Uterus (tissue), 4 donors: ENCODE measurements at places on chromosomes 12 and 14. TPM values are rescaled to one million over a fixed set of nuclear protein-coding genes. Genes with fewer than 3 reads are reported as not detected.

Gene SMCO2
- not detected for total RNA-seq

Gene PPFIA2
- total RNA-seq, result 5.4 TPM

Gene CIDEB
- total RNA-seq, result 9.7 TPM

Gene HOXC4
- 28.6 TPM for total RNA-seq

Gene RPL6
- 1,476 TPM for total RNA-seq

Gene SART3
- 16.2 TPM for total RNA-seq

DNA sequence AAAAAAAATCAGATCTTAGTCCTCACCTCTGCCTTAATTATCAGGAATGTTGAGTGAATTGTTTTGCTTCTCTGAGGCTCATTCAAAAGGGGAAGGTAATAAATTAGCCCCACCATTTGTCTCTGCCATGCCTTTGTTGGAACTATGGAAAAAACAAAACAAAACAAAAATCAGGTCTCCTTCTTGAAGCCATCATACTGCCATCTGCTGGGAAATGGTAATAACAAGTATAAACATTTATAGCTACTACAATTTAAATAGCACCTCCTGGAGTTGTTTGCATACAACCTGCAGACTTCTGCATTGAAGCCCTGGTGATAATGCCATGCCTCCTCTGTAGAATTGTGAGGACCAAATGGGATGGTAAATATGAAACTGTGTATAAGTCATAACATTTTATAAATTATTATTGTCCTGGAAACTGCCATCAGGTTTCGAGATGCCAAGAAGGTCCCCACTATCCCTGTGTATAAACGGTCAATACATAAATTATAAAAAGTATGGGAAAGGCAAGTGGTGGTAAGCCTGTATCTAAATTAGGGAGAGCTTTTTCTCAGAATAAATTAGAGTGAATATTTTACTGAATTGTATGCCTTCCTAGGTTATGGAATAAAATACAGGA lies 87.2 kb upstream of the FGD4 start:
- no peaks in the 10 kb centered on the region for H3K27me3 ChIP-seq
- H3K27ac ChIP-seq, result peak overlapping the region; percentile 61
- no peaks in the 10 kb centered on the region for H3K36me3 ChIP-seq
- no peak overlapping the region for H3K4me3 ChIP-seq

DNA sequence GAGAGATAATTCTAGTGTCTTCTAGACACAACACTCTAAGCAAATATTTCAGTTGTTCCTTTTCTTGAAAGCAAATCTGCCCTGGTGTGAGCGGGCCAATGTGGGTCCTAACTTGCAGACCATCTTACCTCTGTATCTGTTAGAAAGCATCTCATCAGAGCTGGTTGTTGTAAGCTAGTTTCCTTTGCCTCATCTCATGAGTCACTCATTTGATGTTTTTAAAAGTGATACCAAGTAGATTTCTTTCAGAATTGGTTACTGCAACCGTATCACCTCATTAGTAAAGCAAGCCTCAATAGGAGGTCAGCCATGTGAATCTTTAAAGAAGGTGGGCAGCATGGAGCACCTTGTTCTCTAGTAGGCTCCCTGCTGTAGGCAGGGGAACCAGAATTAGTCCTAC lies 78.6 kb downstream of the DAAM1 start:
- H3K27ac ChIP-seq, result no peak overlapping the region
- H3K27me3 ChIP-seq, result no peaks in the 10 kb centered on the region
- DNase-seq, result no peak
- no peaks in the 10 kb centered on the region for H3K36me3 ChIP-seq
- H3K4me3 ChIP-seq, result no peak overlapping the region

DNA sequence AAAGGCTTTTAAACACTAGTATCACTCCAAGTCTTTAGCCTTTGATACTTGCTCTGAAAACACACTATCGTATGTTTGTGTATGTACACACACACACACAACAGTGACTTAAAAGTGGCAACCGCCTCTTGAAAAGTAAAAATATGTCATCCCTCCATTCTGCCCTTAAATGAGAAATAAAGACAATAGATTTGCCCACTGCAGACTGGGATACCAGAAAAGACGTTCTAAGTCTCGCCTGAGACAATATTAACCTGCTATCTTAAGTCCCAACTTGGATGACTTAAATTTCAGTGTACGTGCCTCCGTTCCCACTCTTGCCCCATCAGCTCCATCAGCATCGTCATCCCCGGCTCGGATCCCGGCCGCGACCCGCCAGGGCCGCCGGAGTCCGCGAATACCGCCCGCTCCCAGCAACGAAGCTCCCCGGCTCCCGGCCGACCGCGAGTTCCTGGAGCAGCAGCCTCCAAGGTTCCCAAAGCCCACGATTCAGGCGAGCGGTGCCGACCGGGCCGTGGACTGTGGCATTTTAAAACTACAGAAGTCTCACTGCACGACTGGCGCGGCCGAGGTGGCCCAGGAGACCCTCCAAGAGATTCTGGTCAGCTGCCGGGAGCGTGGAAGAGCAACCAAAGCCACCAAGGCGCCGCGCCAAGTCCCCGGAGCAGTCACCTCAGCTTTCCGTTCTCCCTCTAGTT lies 2.8 kb upstream of the ARID2 start:
- DNase-seq, result peak; percentile 63
- H3K27ac ChIP-seq, result peak overlapping the region; percentile 99
- H3K4me3 ChIP-seq, result peak overlapping the region; percentile 93
- H3K36me3 ChIP-seq, result no peaks in the 10 kb centered on the region

DNA sequence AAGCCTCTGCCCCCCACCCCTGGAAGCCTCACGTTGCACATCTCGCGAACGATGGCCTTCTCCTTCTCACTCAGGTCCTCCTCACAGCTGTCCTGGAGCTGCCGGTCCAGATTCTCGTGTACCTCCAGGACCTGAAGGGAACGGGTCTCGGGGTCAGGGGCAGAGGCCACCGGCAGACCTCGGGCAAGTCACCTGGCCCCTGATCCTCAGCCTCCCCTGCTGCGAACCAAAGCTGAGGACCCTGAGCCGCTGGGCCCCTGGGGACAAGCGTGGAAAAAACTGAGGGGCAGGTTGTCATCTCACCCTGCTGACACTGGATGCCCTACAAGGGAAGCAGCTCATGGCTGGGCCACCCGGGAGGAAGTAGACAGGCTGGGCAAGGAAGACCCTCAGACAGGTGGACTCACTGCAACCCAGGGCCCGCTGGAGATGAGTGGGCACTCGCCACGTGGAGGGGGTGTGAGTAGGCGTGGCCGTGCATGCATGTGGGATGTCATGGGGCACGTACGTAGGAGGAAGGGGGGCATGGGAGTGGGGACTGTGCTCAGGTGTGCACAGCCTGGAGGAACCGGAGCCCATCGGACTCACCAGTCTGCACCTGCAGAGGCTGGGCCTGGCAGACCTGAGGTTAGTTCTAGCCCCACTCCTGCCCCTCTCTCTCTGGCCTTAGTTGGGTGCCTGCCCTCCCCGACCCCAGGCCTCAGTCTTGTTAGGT lies 35.1 kb downstream of the CCNK start:
- H3K4me3 ChIP-seq, result no peak overlapping the region
- H3K36me3 ChIP-seq, result no peaks in the 10 kb centered on the region
- DNase-seq, result no peak

DNA sequence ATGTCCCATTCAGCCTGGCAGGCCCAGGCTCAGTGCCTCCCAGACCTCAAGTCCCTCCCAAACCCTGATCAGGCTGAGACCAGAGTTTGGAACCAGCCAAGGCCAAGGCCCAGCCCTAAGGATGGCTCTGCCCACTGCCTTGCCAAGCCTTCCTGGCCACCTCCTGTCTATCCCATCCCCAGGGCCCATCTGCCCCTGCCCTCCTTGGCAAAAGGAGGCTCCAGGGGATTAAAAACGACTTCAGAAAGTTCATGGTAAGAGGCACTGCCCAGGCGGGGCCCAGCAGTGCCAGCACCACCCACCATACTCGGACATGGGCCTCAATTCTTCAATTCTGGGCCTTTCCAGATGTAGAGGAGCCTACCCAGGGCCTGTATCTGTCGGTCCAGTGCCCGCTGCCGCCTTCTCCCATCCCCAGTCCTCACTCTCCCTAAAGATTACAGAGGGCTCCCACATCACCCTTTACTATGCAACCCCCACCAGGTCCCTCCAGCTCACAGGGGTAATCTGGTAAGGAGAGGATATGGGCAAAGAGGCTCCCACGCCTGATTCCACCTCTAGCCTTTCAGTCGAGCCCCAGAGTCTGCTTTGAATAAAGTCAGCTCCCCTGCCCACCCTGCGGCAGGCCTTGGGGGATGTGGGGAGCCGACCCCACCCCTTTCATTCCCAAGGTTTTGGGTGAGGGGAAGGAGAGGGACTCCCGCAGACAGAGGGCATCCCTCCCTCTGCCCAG lies 932 bp downstream of the ADCY6 start:
- H3K4me1 ChIP-seq, result no peaks in the 10 kb centered on the region
- H3K36me3 ChIP-seq, result no peaks in the 10 kb centered on the region
- no peaks in the 10 kb centered on the region for H3K27me3 ChIP-seq

DNA sequence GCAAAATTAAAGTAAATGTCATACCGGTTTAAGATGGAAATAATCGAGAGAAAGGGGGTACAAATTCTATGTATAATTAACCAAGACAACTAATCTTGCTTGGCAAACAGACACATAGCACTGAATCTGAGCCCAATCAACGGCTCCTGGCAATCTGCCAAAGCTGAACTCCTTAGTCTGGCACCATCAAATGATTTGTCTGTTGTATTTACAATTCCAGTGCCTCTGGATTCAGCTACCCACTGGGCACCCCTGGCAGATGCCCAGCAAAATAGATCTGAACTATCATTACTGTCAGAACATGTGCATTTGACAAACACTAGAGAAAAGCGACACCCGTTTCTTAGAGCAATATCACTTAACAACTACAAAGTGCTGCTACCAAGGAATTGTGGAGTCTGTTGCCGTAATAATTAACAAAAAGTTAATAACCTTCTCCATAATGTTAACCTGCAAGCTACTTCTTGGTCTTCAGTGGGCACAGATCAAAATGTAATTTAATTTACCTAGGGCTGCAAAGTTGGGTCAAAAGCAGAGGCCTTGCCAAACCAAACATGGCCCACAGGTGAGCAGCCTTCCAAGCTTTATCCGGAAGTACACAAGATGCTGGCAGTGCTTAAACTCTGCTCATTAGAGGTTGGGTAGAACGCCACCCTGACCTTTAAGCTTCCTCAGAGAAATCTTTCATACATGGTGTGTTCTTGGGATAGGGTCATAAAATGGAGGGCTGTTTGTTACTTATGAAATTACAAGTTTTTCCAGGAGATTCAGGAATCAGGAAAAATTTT lies 7.6 kb downstream of the EGLN3 start:
- no peak overlapping the region for H3K27ac ChIP-seq
- no peaks in the 10 kb centered on the region for H3K4me1 ChIP-seq
- no peaks in the 10 kb centered on the region for H3K36me3 ChIP-seq
- DNase-seq, result no peak
- no peaks in the 10 kb centered on the region for H3K27me3 ChIP-seq
- H3K4me3 ChIP-seq, result no peak overlapping the region

DNA sequence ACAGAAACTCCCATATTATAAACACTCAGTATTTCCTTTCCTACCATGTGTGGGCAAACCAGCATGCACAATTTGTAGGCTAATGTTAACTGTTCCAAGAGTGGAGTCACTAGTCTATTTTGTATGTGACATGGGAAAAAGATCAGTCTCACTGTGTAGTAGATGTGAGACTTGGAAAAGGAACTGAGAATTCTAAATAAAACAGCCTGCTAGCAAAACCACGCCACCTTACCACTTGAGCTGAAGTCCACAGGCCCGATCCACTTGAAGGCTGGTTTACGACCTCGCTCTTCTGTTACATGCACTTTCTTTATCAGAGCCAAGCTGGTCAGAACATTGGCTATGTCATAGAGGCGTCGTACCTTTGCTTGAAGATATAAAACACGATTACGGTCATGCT lies 22.5 kb downstream of the E2F7 start:
- no peaks in the 10 kb centered on the region for H3K4me1 ChIP-seq
- no peak for DNase-seq
- H3K27ac ChIP-seq, result no peak overlapping the region

GRCh38 chr14:99749763-99750715 lies 43.2 kb upstream of the EML1 start:
- no peak overlapping the region for H3K4me3 ChIP-seq
- DNase-seq, result no peak
- no peaks in the 10 kb centered on the region for H3K27me3 ChIP-seq
- H3K36me3 ChIP-seq, result no peaks in the 10 kb centered on the region
- H3K4me1 ChIP-seq, result peaks cover 5% of the 10 kb centered on the region
- H3K27ac ChIP-seq, result peak overlapping the region; percentile 52

- H3K36me3 ChIP-seq, result no peaks in the 10 kb centered on the region
- no peak overlapping the region for H3K27ac ChIP-seq
- no peaks in the 10 kb centered on the region for H3K27me3 ChIP-seq
- no peak overlapping the region for H3K4me3 ChIP-seq
- H3K4me1 ChIP-seq, result no peaks in the 10 kb centered on the region
These were observed 10.4 kb downstream of the OTUB2 start for GRCh38 chr14:94036313-94037167.

- no peak overlapping the region for H3K4me3 ChIP-seq
- no peak overlapping the region for H3K27ac ChIP-seq
- peaks cover 4% of the 10 kb centered on the region for H3K27me3 ChIP-seq
- no peaks in the 10 kb centered on the region for H3K36me3 ChIP-seq
- no peak for DNase-seq
These were observed 1.3 kb downstream of the ASCL1 start for GRCh38 chr12:102958830-102959176.

GRCh38 chr14:92651106-92651757 lies 97.2 kb downstream of the LGMN start:
- H3K27ac ChIP-seq, result peak overlapping the region; percentile 97
- DNase-seq, result no peak
- H3K4me3 ChIP-seq, result no peak overlapping the region

DNA sequence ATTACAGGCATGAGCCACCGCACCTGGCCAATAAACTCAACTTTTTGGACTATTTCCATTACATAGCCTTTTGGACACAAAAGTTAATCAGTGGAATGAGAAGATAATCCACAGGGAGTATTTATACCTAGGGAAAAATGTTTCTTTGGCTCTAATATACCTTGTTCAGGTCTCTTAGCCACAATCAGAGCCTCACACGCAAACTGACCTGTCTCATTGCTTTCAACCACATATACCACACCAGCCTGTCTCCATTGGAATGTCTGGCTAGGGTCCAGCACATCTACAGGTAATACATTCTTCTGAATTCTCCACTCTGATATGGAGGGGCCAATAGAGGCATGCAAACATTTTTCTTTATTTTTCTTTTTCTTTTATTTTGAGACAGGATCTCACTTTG lies 3.8 kb upstream of the RBMS2 start:
- no peak for DNase-seq
- no peak overlapping the region for H3K27ac ChIP-seq
- H3K36me3 ChIP-seq, result no peaks in the 10 kb centered on the region
- no peak overlapping the region for H3K4me3 ChIP-seq

GRCh38 chr14:88999137-88999536 lies 174.7 kb downstream of the TTC8 start:
- H3K4me1 ChIP-seq, result no peaks in the 10 kb centered on the region
- H3K27ac ChIP-seq, result no peak overlapping the region
- DNase-seq, result no peak

GRCh38 chr12:51891843-51892242 lies 3.9 kb downstream of the ANKRD33 start:
- no peak for DNase-seq
- H3K4me1 ChIP-seq, result no peaks in the 10 kb centered on the region
- H3K4me3 ChIP-seq, result no peak overlapping the region
- no peaks in the 10 kb centered on the region for H3K36me3 ChIP-seq

GRCh38 chr14:100498068-100498467 lies 89.1 kb downstream of the BEGAIN start:
- no peak for DNase-seq
- H3K27me3 ChIP-seq, result no peaks in the 10 kb centered on the region
- no peaks in the 10 kb centered on the region for H3K4me1 ChIP-seq
- H3K27ac ChIP-seq, result no peak overlapping the region
- H3K4me3 ChIP-seq, result no peak overlapping the region

- H3K4me3 ChIP-seq, result no peak overlapping the region
- no peaks in the 10 kb centered on the region for H3K27me3 ChIP-seq
- no peaks in the 10 kb centered on the region for H3K36me3 ChIP-seq
- H3K4me1 ChIP-seq, result no peaks in the 10 kb centered on the region
These were observed 22.6 kb upstream of the DRAM1 start for GRCh38 chr12:101854747-101855146.
